ENCODE measurements at places on chromosomes 7 and 10. TPM values are rescaled to one million over a fixed set of nuclear protein-coding genes. Genes with fewer than 3 reads are reported as not detected.

DNA sequence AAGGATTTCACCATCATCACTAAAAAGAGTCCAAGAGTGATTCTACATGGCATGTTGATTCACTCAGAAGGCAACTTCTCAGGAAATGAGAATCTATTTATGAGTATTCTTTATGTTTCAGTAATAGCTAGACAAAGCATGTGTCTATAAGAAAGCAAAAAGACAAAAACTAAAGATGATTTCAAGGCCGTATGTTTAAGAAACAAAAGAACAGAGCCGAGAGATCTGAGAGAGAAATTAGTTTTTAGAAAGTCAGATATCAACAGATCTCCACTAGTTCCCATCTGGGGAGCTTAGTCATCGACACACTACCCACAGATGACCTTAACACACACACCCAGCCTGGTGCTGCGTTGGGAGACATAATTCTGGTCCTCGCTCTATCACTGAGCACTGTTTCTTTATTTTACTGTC, 21.0 kb downstream of the PIP4K2A start:
- DNase-seq: peak; percentile 66

DNA sequence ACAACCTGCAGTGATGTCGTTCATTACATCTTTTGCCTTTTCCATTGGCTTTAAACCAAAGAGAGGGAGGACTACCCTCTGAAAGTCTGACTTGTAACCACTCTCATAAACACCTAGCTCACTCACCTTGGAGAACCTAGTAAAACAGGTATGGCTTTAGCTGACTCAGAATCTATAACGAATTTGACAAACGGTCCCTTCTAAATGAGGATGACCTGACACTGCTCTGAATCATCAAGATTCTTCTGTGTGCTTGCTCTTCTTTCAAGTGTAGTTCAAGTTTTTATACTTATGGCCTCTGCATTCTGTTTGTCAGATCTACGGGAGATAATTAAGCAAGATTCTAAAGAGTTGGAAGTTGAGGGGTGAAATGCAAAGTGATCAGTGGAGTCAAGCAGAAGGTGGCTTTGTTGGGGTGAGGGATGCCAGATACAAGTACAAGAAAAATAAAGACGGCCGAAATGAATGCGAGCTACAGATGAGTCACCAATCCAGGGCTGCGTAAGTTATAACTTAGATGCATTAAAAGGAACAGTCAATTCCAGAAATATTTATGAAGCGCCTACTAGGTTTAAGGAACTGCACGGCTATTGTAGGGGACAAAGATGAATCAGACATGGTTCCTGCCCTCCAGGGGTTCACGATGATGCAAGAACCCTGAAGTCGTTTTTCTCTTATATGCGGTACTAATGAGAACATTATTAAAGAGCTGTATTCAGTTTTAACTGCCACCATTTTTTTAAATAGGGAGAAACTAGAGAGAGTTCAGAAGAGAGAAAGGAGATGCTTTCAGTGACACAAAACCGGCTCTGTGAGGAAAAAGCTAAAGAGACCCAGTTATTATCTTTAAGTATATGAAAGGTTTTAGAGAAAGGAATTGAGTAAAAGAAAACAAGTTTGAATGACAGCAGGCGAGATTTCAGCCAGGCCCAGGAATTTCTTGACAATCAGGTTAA, 6.5 kb downstream of the HIPK2 start:
- peak; percentile 71 for DNase-seq

GRCh38 chr10:104509981-104510380, 131.1 kb upstream of the SORCS3 start:
- DNase-seq: no peak

- no peak for DNase-seq
Measured at GRCh38 chr7:131607291-131608115, 51.1 kb upstream of the PODXL start.

DNA sequence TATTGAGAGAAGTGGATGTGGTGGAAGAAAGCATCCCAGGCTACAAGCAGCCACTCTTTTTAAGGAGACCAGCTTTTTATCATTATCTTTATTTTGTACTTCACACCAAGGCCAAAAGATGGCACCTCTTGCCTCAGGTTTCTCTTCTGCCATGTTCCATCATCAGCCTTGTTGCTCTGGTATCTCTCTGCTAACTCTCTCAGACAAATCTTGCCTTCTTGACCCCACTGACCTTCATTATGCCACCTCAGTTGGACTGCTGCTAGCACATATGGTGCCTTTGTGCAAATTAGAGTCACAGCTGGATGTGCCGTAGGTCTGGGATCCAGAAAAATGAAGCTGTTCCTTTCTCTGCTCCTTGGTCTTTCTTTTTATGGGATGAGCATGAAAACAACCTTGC, 47.1 kb upstream of the DYNC1I1 start:
- no peak for DNase-seq

DNA sequence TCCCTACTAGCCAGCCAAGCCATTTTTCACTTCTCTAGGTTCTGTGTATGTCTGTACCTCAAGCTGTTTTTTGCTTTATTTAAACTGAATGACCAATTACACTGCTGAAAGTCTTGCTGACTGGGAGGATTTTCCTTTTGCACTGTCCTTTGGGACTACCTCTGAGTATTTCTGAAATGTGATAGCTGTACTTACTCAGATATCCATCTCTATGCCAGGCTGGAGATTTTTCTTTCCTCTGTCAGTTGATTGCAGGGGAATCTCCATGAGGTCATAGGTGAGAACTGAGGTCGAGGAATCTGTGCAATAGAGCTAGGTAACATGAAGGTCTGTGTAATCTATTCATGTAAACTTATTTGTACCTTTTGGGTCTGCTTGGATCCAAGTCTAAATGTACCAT, 38.9 kb upstream of the ANKRD1 start:
- DNase-seq: no peak

DNA sequence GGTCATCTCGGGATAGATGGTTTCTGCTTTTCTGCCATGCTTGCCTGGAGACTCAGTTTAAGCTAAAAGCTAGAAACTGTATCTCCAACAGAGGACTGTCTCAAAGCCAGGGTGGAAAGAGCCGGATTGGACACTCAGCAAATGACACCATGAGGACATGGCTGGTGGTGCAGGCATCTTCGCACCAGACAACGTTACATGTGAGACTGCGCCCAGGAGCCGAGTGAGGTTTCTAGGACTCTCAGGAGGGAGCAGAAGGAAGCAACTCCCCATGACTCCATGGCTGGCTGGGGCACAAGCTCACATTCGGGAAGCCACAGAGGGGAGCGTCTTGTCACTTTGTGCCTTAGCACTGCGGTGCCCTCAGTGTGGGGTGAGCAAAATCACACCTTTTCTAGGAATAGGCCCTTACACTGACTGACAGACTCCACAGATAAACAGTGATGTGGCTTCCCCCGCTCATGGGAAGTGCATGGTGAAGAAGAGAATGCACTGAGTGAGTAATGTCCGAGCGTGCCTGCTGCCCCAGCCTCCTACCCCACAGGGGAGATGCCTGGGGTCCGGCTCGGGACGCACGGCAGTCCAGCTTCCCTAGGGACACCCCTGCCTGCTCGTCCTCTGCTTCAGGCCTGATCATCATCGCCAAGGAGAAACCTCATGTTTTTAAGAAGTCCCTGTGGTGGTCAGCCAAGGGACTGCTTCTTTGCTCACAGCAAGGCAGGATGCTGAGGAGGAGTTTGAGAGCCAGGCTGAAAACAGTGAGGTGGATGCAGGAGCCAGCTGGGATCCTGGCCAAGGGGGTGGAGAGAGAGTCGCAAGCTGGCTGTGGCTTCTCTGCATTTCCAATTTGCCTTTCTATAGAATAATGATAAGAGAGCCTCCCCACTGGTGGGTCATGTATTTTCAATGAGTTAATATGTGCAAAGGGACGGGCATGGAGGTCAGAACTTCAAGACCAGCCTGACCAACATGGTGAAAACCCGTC, 52.2 kb upstream of the FXYD4 start:
- peak; percentile 8 for DNase-seq

DNA sequence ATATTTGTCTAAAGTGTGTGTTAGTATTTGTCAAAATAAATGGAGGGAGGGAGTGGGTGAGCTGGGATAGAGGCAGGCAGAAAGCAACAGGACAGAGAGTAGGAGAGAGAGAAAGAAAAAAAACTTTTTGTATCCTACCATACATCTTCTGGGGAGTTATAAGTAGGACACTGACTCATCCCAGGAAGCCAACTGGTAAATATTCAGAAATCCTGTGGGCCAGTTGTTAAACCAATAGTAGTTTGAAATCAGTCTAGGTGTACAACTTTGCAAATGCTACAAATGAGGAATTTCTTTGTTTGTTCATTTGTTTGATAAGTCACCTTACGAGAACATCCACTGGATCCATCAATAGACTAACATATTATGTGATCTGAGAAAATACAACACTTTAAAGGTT, 980.9 kb downstream of the GATA3 start:
- no peak for DNase-seq

- no peak for DNase-seq
Measured at GRCh38 chr7:25664593-25664992, 436.3 kb upstream of the NPVF start.

- no peak for DNase-seq
Measured at GRCh38 chr10:16155834-16156233, 281.0 kb upstream of the PTER start.

GRCh38 chr7:93981480-93981874, 22.7 kb downstream of the BET1 start:
- peak; percentile 12 for DNase-seq

GRCh38 chr10:131786756-131787605, 113.8 kb upstream of the PPP2R2D start:
- DNase-seq: peak; percentile 22

DNA sequence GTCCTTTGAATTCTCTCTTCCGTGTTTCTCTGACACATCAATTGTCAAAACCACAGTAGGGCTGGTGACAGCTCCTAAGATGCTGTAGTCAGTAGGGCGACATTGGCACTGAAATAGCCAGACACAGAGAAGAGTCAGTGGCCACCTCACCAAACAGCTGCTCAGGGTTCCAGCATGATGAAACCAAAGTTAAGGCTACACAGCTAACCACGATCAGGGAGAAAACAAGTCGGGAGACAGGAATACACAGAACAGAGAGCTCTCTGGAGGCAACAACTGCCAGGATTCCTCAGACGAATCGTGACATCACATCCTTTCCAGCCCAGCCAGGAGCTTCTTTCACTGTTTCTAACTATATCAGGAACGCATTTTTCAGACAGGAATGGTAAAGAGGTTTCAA, 922.2 kb downstream of the SORCS1 start:
- no peak for DNase-seq

DNA sequence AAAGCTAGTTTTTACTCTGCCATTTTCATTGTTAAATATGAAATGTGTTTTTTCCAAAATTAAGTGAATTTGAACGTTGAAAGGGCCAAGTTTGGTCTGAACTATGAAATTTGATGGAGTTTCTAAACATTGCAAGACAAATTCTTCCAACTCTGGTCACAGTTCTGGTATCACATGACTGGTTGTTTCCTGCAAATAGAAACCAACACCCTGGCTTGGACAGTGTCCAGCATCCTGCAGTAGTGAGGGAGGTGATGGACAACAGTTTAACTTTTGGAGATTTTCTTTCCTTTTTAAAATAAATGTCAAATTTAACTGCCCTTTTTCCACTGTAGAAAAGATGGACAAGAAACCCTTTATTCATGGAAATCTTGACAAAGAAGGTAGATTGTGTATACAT, 54.8 kb upstream of the AGBL3 start:
- peak; percentile 79 for DNase-seq

DNA sequence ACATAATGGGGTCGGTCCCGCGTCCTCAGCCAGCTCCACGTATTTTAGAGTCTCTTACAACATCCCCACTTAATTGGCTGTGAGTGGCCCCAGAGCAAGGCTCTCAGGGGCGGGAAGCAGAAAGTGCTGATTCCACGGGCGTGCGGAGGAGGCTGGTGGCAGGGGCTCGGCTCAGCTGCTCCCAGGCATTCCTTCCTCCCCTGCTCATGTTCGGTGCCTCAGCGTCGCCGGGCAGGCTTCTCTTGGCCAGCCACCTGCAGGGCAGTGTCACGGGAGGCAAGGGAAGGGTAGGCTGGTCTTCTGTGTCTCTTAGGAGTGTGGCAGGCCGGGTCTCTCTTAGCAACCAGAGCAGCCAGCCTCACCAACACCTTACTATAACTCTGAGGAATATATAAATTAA, 33.8 kb downstream of the IL15RA start:
- DNase-seq: peak; percentile 50

- no peak for DNase-seq
Measured at GRCh38 chr10:58896229-58896628, 280.2 kb upstream of the PHYHIPL start.

DNA sequence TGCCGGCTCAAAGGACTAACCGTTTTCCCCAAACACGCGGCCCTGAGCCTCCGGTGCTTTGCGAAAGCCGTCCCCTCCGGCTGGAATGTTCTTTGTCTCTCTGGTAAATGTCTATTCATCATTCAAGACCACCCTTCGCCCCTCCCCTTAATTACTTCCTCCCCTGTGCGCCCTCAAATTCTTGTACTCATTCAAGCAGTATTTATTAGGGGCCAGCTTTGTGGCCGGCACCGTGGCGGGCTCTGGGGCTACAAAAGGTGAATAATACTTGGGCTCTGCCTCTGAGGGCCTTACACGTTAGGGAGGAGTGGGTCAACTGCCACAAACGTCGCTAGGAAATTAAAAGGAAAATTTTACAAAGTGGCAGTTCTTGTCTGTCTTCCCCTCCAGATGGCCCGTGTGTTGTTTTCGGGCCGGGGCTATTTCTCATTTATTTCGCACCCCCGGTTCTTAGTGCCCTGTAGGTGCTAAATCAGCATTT, 1.5 kb upstream of the MEST start:
- DNase-seq: no peak

DNA sequence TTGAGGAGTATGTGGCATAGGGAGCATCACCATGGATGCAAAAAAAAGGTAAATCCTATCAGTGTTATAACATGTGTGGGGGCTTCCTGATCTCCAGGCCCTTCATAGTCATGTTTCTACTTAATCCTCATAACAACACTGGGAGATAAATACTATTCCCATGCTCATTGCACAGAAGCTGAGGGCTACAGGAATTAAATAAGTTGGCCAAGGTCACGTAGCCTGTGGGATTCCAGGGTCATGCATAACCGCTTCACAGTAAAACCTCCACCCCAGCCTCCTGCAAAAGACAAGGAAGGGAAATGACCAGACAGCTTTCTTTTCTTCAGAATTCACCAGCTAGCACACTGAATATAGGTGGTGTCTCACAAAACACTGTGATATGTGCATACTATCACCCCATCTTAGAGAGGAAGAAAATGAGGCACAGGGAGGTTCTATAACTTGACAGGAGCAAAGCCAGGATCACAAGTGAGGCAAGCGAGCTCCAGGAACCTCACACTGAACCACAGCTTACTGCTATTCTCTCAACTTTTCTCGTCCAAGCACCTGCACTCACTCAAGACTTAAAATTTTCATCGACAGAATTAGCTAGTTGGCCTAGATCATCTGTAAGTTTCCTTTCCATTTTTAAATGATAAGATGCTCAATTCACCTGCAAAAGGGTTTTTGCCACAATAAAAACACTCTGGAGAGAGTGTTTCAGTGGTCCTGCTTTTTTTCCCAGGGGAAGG, 13.4 kb downstream of the JAZF1 start:
- DNase-seq: no peak

The IKZF1 gene
- not detected for total RNA-seq

The CUZD1 gene
- total RNA-seq: 1.4 TPM

The UNCX gene
- total RNA-seq: not detected

The ZNF777 gene
- 7.0 TPM for total RNA-seq

The NPC1L1 gene
- total RNA-seq: not detected

The CDK13 gene
- 77.8 TPM for total RNA-seq

The SEMA3E gene
- total RNA-seq: 0.98 TPM

The CCDC172 gene
- not detected for total RNA-seq

The PON3 gene
- not detected for total RNA-seq

The EBF3 gene
- total RNA-seq: 14.7 TPM

The CPSF4 gene
- total RNA-seq: 13.1 TPM

Measured in fibroblast of the aortic adventitia (primary cell).